NCI-H2171 (cell line): ENCODE measurements at places on chromosomes 5 and 9.

DNA sequence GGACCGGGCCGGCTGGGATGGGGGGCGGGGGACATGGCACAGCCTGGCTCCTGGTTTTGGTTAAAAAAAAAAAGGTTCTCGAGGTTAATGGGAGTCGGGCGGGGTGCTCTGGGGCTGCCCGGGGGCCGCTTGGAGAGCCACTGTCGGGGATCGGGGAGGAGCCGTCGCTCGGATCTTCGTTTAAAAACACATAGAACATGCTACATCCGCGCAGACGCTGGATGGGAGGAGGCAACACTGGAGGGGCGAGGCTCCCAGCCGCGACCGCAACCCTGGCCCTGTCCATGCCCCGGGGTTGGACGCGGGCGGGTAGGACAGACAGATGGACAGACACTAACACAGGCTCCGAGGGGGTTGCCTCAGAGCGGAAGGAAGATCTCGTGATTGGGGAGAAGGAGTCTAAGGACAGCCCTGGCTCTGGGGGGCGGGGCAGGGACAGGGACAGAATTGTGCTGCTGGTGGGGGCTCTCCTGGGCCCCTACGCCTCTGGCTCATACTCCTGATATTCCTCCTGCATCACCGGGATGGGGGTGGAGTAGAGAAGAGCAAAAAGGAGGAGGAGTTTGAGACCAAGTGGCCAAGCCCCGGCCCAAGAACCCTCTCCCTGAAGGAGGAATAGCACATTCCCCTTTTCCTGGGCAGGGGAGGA is 9.9 kb downstream of the SNCB start:
- DNase-seq: no peak

- no peak for DNase-seq
Measured at GRCh38 chr5:95741458-95741857, 10.3 kb downstream of the RHOBTB3 start.

DNA sequence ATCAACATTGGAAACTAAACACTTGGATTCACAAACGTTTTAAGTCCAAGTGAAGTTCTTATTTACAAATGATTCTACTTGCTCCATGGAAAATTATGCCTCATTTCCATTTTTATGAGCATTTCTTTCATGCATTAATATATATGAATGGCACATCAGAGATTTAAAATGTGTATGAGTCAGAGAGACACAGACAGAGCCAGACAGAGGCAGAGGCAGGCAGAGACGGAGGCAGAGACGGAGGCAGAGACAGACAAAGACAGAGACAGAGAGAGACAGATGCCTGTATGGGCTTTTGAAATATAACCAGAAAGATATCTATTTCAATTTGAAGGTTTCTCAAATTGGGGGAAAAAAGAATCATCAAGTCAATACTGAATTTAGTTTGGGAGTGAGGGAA is 649.0 kb downstream of the PTPRD start:
- no peak for DNase-seq

DNA sequence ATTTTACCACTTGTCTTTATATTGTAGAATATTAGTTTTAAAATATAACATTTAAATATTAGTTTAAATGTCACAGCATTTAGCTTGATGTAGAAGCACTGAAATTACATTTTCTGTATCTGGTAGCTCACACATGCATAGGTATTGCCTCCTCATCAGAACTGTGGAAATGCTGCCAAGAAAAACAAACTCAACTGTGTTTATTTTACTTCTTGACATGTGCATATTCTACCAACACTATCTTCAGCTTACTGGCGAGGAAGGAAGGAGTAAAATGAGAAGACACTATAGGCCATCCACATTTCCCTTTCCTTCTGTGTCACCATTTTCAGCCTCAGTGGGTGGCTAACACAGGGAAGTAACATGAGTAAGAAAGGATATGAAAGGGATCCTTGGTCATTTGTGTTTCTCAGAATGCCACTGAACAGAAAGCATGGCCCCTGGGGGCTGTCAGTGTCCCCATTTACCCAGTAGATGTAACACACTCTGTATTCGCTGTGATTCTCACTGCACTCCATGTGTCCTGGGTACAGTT is 81.0 kb upstream of the HTR4 start:
- DNase-seq: no peak

- no peak for DNase-seq
Measured at GRCh38 chr5:132283423-132284043, 10.7 kb upstream of the SLC22A4 start.

GRCh38 chr5:86831128-86831527 is 213.4 kb downstream of the COX7C start:
- DNase-seq: no peak

DNA sequence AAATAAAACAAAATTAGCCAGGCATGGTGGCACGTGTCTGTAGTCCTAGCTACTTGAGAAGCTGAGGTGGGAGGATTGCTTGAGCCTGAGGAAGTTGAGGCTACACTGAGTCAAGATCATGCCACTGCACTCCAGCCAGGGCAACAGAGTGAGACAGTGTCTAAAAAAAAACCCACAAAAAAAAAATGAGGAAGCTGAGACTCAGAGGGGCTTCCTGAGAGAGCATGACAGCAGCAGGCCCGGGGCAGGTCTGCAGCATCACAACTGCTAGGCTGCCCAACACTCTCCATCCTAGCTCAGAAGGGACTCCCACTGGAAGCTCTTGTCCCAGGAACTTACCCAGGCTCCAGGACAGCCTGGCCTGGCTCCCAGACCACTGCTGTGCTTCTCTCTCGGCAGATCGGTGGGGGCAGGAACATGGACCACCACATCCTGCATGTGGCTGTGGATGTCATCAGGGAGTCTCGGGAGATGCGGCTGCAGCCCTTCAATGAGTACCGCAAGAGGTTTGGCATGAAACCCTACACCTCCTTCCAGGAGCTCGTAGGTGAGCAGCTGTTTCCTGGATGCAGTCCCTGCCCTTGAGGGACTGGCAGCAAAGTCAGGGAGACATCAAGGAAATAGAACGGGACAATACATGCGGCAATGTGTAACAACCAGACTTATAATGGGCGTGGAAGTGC is 19.1 kb downstream of the PTGS1 start:
- DNase-seq: peak; percentile 69
